ENCODE measurements at places on chromosomes 16 and 17.

- DNase-seq: no peak
Observed at GRCh38 chr17:57726213-57726790, 18.8 kb downstream of the CCDC182 start.

GRCh38 chr17:33970279-33970678, 284.8 kb upstream of the CCL2 start:
- DNase-seq: no peak

- DNase-seq: no peak
Observed at GRCh38 chr17:31554930-31555329, 163.5 kb downstream of the RAB11FIP4 start.

GRCh38 chr17:80397034-80397387, 18.0 kb upstream of the ENDOV start:
- no peak for DNase-seq

GRCh38 chr16:8542393-8542792, 47.9 kb downstream of the TMEM114 start:
- DNase-seq: no peak

DNA sequence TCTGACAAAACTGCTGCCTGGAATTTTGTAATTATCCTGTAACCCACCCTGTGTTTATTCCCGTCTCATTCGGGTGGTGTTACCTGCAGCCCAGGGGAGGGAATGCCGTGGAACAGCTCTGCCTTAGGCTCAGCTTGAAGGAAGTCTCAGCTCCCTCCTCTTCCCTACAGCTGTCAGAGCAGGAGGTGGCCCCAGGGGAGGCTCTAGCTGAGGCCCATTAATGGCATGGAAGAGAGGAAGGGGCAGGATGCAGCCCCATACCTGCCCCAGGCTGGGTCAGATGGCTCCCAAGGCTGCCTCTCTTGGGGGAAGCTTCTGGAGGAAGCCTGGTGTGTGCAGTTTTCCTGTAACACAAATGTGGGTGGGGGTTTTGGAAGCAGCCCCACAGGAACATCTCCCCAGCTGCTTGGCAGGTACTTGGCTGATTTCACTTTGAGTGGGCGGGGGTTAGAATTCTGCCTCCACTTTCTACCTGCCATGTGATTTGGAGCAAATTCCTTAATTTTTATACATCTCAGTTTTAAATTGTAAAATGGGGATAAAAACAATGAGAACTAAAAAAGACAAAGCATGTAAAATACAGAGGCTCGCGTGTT, 103.9 kb downstream of the MGAT5B start:
- DNase-seq: no peak
